ENCODE measurements at places on chromosomes 3 and 15. TPM values are rescaled to one million over a fixed set of nuclear protein-coding genes. Genes with fewer than 3 reads are reported as not detected.
A peak's percentile ranks its signal among the peaks of the same experiment; 100 is the strongest.

Gene MTHFS
- 33.4 TPM for total RNA-seq

GRCh38 chr3:195884691-195885035, 23.7 kb downstream of the TNK2 start:
- DNase-seq: no peak

DNA sequence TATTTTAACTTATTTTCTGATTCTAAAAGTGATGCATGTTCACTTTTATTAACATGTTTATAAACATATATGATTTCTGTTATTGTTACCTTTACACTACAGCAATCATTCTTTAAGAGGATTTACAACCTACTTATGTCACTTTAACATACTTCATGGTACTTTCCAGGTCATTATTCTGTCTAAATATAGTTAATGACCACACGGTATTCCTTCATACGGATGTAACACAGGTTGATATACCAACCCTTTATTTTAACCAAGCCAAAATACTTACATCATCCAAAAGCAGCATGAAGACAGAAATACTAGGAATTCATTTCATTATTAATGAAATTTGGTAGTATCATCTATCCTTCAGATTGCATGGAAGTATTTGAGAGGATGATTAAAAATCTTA, 18.6 kb downstream of the PIK3R4 start:
- DNase-seq: no peak

DNA sequence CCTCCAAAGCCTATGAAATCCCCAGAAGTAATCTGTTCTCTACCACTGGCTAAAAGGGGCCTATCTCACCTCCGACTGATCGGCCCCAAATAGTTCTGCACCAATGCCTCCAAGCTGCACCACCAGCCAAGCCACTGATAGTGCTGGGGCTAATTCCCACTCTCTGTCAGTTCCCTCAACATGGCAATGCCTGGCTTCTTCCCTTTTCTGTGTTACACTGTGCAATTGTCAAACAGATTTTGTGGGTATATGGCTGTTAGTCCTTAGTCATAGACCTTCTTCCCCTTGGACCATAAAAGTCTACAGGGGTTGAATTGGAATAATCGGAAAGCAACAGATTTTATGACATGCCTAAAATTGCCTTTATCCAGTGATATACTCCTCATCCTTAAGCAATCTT, 9.3 kb upstream of the UBE2E2 start:
- no peak for DNase-seq

- no peak for DNase-seq
Observed at GRCh38 chr3:13343601-13344000, 76.5 kb downstream of the NUP210 start.

Gene SLC28A1
- total RNA-seq: not detected

GRCh38 chr3:99818818-99819217, 1.2 kb downstream of the CMSS1 start:
- peak; percentile 3 for DNase-seq

GRCh38 chr3:152127058-152127457, 141.7 kb upstream of the MBNL1 start:
- DNase-seq: no peak

Gene ANKRD63
- total RNA-seq: not detected

- no peak for DNase-seq
Observed at GRCh38 chr15:78154955-78155354, 5.8 kb downstream of the IDH3A start.

Gene LINGO1
- not detected for total RNA-seq

GRCh38 chr3:45657853-45658252, 31.3 kb upstream of the SACM1L start:
- no peak for DNase-seq

DNA sequence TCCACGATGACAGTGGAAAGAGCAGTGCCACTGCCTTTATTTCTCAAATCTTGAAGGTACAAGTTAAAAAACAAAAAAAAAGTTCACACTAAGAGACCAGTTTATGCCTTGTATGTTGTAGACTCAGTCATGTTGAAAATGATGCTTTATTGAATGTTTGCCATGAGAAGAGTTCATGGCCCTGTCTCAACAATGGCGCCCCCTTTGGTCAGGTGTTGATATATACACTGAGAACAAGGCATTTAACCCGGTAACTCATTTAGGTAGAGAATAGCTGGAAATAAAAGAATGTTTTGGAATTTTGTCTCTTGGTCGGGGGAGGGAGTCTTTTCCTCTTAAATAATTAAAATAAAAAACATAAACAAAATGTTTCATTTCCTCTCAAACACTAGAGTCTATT, 145.6 kb upstream of the SLC2A2 start:
- DNase-seq: no peak

Gene SLC38A3
- total RNA-seq: not detected

GRCh38 chr3:169390741-169391305, 272.7 kb downstream of the MECOM start:
- DNase-seq: peak; percentile 40

- DNase-seq: no peak
Observed at GRCh38 chr15:69597061-69597592, 144.5 kb downstream of the RPLP1 start.

DNA sequence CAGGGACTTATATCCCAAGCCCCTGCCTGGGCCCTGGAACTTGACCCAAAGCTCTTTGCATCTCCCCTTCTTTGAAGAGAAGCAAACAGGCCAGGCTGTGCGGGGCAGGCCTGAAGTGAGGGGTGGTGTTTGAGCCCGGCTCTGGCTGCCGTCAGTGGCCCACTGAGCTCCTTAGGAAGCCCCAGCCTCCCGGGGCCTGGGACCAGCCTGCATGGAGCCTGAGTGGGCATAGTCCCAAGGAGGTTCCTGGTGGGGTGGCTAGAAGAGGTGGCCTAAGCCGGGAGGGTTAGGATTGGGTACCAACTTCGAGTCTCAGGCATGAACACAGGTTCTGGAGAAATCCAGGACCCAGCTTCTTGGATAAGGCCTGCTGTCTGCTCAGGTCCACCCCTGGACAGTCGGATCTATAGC, 6.4 kb downstream of the TMIE start:
- DNase-seq: no peak

- DNase-seq: no peak
Observed at GRCh38 chr15:76162036-76162398, 102.2 kb downstream of the TMEM266 start.

Gene FGF7
- 0.13 TPM for total RNA-seq

GRCh38 chr3:160720123-160720746, 35.8 kb upstream of the PPM1L start:
- peak; percentile 15 for DNase-seq

Gene CPA3
- not detected for total RNA-seq

DNA sequence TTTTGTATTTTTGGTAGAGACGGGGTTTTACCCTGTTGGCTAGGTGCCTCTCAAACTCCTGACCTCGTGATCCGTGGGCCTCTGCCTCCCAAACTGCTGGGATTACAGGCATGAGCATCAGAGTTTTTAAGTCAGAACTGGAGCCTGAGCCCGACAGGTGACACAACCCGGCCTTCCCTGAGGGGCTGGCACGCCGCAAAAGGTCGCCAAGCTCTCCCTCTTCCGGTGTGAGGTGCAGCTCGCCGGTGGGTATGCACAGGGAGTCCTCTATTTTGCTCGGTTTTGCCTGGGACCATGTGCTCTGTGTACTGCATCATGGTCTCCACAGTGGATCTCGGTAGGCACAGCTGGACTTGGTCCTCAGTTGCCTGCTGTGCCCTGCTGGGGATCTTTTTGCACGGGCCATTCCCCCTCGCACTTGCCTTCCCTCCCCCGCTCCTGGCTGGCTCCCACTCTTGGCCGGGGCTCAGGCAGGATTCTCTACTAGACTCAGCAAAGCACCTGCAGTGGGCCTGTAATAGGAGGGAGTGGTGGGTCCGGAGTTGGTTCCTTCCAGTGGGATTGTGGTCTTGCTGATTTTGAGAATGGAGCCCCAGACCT, 101.2 kb upstream of the KLF13 start:
- DNase-seq: no peak

DNA sequence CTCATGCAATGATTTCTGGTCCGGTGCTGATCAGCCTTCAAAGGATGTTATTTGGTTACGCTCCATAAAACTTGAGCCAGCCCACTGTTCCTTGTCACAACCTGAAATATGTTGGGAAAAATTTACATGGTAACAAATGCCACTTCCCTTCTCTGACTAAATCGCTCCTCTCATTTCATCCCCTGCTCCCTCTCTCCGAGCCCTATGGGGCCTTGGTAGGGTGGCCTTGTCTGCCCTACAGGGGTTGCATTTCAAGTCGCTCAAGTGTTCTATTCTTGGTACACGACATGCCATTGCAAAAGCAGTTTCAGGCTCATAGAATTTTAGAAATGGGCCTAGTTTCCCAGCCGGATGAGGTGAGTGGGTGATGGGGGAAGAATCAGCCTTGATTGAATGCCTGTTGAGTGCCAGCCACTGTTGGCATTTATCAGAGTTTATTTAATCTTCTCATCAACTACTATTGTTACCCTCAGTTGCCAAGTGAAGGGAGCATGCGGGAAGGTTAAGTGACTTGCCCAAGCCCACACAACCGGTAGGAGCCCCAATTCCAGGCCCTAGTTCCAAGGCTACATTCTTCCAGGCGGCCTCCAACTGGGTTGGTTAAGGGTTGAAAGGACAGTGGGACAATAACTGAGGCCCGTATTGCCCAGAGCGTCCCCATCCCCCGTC, 961 bp upstream of the ABHD2 start:
- no peak for DNase-seq

DNA sequence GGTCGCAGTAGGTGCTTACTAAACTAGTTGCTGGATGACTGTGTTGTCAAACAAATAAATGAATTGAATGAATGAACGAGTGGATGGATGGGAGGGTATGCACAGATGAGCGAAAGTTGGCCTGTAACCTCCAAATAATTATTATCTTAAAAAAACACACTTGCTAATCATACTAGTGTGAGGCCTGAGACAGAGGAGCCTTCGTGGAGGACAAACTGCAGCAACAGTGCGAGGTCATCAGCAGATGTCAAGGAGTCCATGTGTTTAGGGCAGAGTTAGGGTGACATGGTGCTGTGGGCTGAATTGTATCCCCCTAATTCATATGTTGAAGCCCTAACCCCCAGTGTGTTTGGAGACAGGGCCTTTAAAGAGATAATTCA, 24.4 kb downstream of the CORO2B start:
- DNase-seq: no peak

Gene HES1
- total RNA-seq: 46.6 TPM

- no peak for DNase-seq
Observed at GRCh38 chr3:48405343-48405881, 24.5 kb downstream of the PLXNB1 start.

DNA sequence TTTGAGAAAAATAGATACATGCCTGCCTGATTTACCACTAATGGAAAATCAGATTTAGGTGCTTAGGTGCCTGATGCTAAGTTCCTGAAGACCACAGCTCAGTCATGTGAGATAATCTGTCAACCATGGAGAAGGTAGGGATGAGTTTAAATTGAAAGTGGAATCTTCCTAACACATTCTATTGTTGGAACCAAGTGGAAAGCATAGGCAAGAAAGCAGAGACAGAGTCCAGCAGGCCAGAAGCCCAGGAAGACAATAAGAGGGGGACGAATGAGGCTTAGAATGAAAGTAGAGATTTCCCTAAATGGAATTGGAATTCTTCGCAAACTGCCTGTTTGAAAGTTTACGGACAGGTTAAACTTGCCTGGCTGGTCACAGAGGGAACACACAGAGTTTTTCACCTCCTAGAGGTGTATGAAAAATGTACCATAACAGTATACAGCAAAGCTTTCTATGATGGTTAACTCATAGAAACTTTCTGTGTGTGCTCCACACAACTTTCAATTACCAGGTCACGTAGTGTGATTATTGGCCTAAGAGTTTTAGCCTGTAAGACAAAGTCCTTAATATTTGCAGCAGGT, 453.8 kb upstream of the KCNMB2 start:
- no peak for DNase-seq

DNA sequence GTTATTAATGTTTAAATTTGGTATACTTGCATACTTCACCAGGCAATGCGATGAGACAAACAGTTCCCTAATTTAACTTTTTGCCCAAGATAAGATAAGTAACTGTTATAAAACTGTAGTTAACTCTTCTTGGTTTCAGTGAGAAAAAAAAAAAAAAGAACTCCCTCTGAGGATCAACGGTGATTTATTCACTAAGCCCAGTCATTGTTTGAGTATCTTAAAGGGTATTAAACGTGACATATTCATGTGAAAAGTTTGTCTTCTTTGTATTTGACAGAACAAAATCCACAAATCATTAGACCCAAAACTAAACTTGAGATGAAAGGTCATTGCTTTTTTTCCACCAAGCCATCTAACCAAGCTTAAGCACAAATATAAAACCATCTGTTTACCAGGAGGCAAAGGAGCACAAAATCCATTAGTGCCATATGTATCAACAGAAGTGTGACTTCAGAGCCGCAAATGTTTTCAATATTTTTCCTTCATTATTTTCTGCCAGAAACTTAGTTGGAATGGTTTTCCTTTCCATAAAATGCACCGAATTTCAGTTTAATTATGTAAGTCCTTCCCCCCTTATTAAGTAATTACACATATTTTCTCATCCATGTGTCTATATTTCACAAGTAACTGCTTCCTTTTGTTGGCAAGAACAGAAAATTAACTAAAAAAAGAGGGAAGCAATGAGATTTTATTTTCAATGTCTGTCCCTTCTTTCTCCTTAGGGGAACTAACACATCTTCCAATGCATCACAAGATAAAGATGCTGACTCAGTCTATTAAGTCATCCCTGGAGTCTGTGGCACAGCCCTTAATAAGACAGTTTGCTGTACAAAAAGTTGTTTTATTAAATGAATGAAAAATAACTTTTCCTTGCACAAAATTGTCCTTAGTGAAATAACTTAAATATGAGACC, 92.2 kb upstream of the RAP2B start:
- peak; percentile 70 for DNase-seq

DNA sequence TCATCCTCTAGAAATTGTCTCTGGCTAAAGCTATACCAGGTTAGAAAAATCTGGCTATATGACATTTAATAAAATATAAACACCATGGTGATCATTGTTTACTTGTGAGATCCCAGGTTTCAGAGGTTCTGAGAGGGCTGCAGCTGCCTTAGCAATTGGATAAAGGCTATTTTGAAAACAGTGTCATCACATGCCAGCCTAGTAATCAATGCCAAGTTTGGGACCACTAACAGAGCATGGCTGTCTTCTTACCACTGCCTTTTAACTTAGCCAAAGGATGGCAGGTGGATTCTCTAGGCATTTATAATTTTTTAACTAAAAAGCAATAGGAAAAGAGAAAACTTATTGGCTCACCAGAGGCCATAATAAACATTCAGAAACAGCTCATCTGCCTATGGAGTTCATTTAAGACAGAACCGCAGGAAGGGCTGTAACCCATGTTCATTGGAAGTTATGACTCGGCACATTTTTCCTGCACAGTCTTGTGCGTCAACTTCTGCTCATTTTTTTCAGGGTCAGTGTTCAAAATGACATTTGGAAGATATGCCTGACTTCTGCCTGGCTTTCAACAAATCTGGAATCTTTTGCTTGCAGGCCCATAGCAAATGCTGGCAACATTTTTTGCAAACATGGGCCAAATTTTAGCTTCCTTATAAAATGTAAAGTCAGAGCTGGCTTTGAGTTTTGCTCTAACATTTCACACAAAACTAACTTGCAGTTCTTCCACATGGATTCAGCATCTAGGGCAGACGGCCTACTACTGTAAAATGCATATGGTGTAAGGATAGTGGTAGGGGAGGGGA, 476.0 kb upstream of the TBL1XR1 start:
- DNase-seq: peak; percentile 66

- no peak for DNase-seq
Observed at GRCh38 chr15:65944404-65944803, 75.1 kb downstream of the RAB11A start.

Gene TNFSF10
- 24.6 TPM for total RNA-seq

- DNase-seq: no peak
Observed at GRCh38 chr3:156957715-156958114, 131.6 kb downstream of the LEKR1 start.
